ENCODE measurements at places on chromosomes 1 and 21.

- DNase-seq: no peak
Measured at GRCh38 chr1:205211839-205212536, 486 bp upstream of the DSTYK start.

DNA sequence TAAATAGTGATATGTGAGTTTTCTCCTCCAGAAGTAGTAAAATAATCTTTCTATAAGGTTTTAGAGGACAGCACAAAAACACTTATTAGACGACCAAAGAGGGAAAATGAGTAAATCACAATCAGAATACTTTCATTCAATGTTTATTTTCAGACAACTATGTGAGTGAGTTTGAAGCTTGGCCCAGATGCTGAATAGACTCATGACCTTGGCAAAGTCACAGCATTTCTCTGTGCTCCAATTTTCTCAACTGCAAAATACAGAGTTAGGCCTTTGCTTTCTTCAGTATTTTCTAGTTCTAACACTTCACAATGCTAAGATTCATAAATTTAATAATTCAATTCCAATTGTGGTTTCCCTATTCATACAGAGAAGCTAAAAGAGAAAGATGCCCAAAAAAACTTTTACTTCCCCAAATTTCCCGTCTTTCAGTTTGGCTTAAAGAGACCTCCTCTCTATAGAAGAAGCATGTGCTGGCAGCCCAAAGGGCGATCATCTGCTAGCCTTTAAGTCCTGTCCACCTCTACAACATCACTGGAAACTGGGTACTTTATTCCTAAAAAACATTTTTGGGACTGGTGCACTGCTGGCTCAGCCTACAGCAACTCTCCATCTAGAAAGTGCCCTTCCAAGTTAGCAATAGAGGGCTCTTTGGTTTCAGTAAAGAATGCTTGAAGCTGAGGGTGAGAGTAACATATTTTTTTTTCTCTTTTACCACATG, 116.8 kb upstream of the GORAB start:
- DNase-seq: peak; percentile 78

GRCh38 chr1:78070758-78071157, 25.0 kb downstream of the GIPC2 start:
- DNase-seq: peak; percentile 95

GRCh38 chr1:197620714-197621163, 154.5 kb downstream of the DENND1B start:
- DNase-seq: no peak

DNA sequence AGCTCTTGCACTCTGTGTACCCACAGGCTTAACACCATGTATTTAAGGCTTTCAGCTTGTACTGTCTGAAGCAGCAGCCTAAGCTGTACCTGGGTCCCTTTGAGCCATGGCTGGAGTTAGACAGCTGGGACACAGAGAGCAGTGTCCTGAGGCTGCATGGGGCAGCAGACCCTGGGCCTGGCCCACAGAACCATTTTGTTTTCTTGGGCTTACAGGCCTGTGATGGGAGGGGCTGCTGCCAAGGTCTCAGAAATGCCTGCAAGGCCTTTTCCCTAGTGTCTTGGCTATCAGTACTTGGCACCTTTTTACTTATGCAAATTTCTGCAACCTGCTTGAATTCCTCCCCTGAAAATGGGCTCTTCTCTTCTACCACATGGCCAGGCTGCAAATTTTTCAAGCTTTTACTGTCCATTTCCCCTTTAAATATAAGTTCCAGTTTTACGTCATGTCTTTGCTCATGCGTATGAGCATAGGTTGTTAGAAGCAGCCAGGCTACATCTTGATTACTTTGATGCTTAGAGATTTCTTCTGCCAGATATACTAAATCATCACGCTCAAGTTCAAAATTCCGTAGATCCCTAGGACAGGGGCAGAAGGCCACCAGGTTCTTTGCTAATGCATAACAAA, 143.9 kb downstream of the CLEC20A start:
- DNase-seq: no peak

- DNase-seq: peak; percentile 65
Measured at GRCh38 chr1:114314098-114314497, 160.4 kb upstream of the SYT6 start.

- peak; percentile 97 for DNase-seq
Measured at GRCh38 chr1:67570486-67571143, 114.4 kb upstream of the GADD45A start.

DNA sequence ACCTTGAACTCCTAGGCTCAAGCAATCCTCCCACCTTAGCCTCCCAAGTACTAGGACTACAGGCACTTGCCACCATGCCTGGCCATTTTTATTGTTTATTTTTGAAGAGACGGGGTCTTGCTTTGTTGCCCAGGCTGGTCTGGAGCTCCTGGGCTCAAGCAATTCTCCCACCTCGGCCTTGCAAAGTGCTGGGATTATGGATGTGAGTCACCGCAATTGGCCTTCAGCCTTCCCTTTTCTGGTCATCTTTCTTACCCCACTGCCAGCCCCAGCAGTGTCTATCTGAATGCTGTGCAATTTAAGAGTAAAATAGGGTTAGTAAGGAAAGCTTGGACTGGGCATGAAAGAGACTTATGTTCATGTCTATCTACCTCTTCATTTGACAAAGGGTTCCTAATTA, 6.1 kb upstream of the KLF17 start:
- DNase-seq: peak; percentile 50

DNA sequence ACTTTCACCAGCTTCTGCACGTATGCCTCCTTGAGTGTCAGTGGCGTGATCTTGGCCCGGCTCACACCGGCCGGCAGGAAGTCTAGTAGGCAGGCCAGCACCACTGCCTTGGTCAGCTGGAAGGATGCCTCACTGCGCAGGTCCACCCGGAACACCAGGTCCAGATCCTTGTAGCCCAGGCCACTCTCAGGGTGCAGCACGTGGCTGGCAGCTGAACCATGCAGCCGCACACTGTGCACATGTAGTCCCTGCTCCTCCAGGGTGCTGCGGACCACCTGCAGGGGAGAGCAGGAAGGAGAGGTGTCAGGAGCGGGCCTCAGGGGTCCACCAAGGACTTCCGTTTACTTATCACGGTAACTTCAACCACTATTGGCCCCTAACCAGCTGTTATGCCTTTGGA, 6.0 kb downstream of the TENT5B start:
- no peak for DNase-seq

GRCh38 chr21:27741736-27742135, 774.8 kb upstream of the ADAMTS5 start:
- DNase-seq: peak; percentile 30

DNA sequence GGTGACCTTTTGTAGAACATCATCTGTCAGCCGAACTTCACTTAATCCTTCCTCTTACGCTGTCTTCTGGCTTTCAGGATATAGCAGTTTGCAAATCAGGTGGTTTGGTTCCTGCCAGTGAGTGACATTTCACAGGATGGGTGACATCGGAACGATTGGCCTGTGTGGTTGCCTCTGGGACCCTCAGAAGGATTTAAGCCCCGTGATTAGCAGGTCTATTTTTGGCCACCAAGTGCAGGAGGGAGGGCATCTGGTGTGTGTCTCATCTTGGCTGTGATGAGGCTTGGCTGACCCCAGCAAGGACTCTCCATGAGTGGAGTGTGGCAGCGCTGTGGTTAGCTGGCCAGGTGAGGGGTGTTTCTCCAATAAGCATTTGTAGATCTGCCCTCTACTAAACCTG, 407.6 kb upstream of the VAMP3 start:
- no peak for DNase-seq

GRCh38 chr1:91700332-91700731, 185.6 kb downstream of the TGFBR3 start:
- peak; percentile 88 for DNase-seq

GRCh38 chr1:106608841-106609240, 447.6 kb upstream of the PRMT6 start:
- DNase-seq: peak; percentile 49

- no peak for DNase-seq
Measured at GRCh38 chr1:210445485-210445884, 116.8 kb downstream of the HHAT start.

DNA sequence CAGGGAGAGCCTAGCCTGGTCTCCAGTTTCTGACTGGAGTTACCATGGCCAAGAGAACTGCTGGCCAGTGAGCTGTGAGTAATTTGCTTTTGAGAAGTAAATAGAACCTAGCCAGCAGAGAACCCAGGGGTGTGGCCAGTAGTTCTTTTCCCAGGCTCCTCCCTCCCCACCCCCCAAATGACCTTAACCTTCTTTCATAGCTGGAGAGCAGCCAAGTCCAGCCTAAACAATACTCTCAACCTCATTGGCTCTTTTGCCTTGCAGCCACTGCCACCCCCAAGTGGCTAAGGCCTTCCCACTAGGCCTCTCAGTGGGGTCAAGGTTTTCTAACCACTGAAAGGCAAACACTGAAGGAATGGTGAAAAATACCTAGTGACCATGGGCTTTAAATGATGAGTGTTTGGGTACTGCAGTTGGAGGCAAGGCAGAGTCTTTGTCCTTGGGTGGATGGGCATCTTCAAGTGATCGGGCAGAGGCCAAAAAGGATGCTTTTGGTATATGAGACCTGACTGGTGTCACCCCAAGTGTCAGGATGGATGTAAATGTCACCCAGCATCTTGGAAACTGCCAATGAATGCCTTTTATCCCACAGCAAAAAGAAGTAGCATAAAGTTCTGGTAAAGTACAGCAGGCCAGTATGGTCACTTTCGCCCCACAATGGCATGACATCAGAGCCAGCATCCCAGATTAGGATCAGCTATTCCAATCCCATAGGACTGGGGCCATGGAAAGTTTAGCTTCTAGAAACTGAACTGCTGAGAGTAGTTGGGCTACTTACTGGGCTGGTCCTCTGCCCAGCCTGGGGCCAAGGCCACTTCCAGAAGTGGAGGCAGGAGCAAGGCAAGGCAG, 3.5 kb upstream of the PIGV start:
- peak; percentile 60 for DNase-seq

DNA sequence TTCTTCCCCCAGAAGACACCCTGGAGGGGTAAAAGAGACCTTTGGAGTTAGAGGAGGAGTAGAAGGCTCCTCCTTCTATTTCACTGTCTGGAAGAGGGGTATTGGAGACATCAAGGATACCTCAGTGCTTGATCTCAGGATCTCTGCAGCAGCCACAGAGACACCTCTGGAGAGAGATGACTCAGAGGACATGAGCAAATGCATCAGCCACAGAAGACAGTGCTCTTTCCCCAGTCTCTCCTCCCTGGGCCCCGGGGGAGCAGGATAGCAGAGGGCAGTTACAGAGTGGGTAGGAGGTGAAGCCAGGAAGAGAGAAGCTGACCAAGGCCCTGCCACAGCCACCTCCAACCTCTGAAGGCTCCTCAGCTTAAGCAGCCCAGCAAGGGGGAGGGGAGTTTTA, 15.3 kb upstream of the TEDDM1 start:
- peak; percentile 41 for DNase-seq

DNA sequence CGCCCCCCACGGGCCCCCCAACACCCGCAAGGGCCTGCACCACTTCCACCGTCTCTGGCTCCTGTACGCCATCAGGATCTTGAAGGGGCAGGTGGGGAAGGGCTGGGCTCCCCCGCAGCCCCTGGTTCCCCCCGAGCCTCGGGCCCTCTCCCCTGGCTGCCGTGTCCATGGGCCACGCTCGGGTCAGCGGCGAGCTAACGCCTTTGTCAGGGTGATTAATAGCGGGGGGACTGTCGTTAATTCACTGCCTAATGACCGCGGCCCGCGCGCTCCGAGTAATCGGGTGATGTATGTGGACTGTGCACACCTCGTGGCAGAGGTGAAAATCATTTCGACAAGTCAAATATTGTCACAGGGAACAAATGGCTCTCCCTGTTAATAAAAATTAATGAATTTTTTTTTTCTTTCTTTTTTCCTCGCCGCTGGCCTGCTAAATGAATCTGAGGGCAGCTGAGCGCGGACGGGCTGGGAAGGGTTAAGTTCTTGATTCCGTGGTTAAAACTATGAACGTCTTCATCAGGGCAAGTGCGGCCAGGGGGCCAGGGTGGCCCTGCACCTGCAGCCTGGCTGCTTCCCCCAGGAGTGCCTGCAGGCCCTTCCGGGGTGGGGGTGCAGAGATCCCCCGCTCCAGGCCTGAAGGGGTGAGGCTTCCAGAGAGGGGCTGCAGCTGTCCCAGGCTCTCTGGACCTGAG, 100.8 kb downstream of the PRDM16 start:
- DNase-seq: no peak

GRCh38 chr1:86227026-86227425, 70.5 kb upstream of the COL24A1 start:
- DNase-seq: peak; percentile 12

DNA sequence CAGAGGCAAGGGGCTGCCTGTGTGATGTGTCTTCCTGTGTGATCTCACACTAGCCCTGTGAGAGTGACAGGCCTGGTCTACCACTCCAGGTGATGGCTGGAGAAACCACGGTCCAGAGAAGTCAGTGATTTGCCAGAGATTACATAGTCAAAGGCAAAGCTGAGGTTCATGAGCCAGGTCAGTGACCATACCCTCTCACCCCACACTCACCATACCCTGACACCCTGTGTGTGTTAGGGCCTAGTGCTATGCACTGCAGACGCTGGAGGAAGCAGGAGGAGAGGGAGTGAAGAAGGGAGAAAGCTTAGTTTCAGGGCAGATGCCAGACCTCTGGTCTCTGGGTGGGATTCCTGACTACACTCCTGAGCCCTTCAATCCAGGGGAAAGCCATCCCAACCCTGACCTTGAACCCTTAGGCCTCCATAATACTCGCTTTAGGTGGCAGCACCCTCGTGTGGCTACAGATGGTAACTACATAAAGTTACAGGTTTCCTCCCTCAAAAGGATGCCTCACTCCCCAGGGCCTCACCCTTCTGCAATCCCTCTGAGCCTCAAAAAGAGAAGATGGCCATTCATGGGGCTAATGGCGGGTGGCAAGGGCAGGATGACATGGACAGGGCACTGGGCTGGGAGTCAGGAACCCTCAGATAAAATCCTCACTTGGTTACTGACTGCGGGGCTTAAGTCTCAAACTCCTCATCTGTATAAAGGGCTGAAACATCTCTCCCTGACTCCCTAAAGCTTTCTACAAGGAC, 20.8 kb upstream of the SDC3 start:
- peak; percentile 70 for DNase-seq

- DNase-seq: peak; percentile 10
Measured at GRCh38 chr1:211285196-211285595, 26.0 kb downstream of the RCOR3 start.

DNA sequence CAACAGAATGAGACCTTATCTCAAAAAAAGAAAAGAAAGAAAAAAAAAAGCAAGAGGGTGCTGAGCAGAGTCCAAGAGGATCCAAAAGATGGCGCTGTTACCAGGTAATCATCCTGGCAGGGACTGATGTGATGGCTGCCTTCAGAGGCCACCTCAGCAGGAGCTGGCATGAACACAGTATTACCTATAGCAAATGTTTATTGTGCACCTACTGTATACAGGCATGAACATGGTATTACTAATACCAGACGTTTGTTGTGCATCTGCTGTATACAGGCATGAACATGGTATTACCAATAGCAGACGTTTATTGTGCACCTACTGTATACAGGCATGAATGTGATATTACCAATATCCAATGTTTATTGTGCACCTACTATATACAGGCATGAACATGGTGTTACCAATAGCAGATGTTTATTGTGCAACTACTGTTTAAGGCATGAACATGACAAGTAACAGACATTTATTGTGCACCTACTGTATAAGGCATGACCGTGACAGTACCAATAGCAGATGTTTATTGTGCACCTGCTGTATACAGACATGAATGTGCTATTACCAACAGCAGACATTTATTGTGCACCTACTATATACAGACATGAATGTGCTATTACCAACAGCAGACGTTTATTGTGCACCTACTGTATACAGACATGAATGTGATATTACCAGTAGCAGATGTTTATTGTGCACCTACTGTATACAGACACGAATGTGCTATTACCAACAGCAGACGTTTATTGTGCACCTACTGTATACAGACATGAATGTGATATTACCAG, 115.1 kb upstream of the TMEM51 start:
- DNase-seq: peak; percentile 47

GRCh38 chr21:32330784-32331311, 32.2 kb downstream of the MRAP start:
- no peak for DNase-seq

Data from GM23248 (cell line).